Activated T-cell treated with anti-CD3 and anti-CD28 coated beads, Interleukin-2, amount 50 U/mL, for 24 hours (primary cell): ENCODE measurements at places on chromosomes 2 and 18.

- DNase-seq: no peak
- H3K36me3 ChIP-seq: peaks cover 15% of the 10 kb centered on the region
- H3K27me3 ChIP-seq: no peaks in the 10 kb centered on the region
- H3K27ac ChIP-seq: no peak overlapping the region
- peaks cover 4% of the 10 kb centered on the region for H3K4me1 ChIP-seq
Observed at GRCh38 chr2:27828305-27828704, 56.8 kb downstream of the MRPL33 start.

GRCh38 chr2:94872676-94873361 is 1.6 kb downstream of the TEKT4 start:
- no peak overlapping the region for H3K27ac ChIP-seq
- peaks cover 29% of the 10 kb centered on the region for H3K27me3 ChIP-seq
- no peaks in the 10 kb centered on the region for H3K36me3 ChIP-seq
- H3K4me1 ChIP-seq: no peaks in the 10 kb centered on the region
- no peak for DNase-seq

- H3K27ac ChIP-seq: peak overlapping the region; percentile 91
- no peaks in the 10 kb centered on the region for H3K27me3 ChIP-seq
- H3K36me3 ChIP-seq: peaks cover 42% of the 10 kb centered on the region
- H3K4me1 ChIP-seq: peaks cover 82% of the 10 kb centered on the region
- peak overlapping the region; percentile 53 for H3K4me3 ChIP-seq
Observed at GRCh38 chr2:197280015-197280702, 30.4 kb downstream of the ANKRD44 start.

DNA sequence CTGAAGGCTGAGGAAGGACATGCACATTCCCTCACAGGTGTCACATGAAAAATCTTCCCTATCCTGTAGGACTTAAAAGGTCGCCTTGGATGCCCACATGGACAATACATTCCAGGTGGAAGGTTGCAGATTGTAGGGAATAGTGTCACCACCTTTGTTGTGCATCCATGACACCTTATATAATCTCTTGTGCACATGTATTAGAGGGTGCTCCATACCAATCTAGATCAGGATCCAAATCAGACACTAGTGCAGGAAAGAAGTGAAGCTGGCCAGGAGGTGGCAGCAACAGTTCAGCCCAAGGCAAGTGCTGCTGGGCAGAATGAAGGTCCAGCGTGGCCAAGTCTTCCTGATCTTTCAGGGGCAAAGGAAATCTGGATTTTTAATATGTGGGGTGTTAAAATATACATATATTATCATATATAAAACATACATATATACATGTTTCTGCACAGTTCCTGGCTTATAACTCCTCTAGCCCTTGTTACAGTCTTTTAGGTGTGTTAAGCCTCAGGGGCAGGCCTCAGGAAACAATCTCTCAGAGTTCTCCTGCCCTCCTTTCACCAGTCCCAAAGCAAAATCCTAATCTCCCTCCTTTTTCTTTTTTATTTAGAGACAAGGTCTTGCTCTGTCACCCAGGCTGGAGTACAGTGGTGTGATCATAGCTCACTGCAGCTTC is 16.6 kb downstream of the NIF3L1 start:
- H3K4me3 ChIP-seq: no peak overlapping the region
- H3K4me1 ChIP-seq: peaks cover 10% of the 10 kb centered on the region
- H3K27ac ChIP-seq: peak overlapping the region; percentile 10
- DNase-seq: peak; percentile 56
- no peaks in the 10 kb centered on the region for H3K27me3 ChIP-seq
- peaks cover 80% of the 10 kb centered on the region for H3K36me3 ChIP-seq

- no peaks in the 10 kb centered on the region for H3K4me1 ChIP-seq
- H3K36me3 ChIP-seq: no peaks in the 10 kb centered on the region
- H3K27me3 ChIP-seq: no peaks in the 10 kb centered on the region
- no peak overlapping the region for H3K27ac ChIP-seq
- DNase-seq: no peak
Observed at GRCh38 chr2:140600116-140600515, 1530.7 kb downstream of the LRP1B start.

- H3K36me3 ChIP-seq: no peaks in the 10 kb centered on the region
- H3K27me3 ChIP-seq: peaks cover 10% of the 10 kb centered on the region
- DNase-seq: no peak
- no peak overlapping the region for H3K27ac ChIP-seq
Observed at GRCh38 chr2:25712455-25712854, 39.1 kb upstream of the DTNB start.
